ENCODE measurements at places on chromosomes 2 and 18.
A peak's percentile ranks its signal among the peaks of the same experiment; 100 is the strongest.

DNA sequence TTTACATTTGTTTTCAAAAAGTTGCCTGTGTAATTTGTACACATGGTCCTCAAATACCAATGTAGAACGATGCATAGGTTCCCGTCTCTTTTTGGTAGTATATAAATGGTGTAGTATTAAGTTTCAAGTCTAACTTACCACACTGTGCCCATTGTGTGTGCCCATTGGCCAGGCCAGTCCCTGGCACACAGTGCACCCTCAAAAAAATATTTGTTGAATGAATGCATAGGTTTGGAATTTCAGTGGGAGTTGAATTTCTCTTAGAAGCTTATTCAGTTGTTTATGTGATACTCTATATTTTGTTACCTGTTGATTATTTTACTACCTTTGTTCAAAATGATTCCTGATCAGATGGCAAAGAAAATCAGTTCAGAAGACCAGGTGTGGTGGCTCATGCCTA is 30.1 kb downstream of the IDH1 start:
- no peak for DNase-seq

- no peak for DNase-seq
Observed at GRCh38 chr2:225192869-225193268, 150.6 kb upstream of the DOCK10 start.

DNA sequence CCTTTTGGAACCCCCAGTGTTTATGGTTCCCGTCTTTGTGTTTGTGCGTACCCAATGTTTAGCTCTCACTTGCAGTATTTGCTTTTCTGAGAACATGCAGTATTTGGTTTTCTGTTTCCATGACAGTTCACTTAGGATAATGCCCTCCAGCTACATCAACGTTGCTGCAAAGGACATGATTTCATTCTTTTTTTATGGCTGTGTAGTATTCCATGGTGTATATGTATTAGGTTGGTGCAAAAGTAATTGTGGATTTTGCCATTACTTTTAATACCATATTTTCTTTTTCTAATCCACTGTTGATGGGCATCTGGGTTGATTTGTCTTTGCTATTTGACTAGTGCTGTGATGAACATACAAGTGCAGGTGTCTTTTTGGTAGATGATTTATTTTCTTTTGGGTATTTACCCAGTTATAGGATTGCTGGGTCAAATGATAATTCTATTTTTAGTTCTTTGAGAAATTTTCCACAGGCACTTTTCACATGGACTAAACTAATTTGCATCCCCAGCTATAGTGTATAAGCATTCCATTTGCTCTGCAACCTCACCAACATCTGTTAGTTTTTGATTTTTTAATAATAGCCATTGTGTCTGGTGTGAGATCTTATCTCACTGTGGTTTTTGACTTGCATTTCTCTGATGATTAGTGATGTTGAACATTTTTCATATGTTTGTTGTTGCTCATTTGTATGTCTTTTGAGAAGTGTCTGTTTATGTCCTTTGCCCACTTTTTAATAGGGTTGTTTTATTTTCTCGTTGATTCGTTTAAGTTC is 63.6 kb downstream of the CERS6 start:
- DNase-seq = no peak

DNA sequence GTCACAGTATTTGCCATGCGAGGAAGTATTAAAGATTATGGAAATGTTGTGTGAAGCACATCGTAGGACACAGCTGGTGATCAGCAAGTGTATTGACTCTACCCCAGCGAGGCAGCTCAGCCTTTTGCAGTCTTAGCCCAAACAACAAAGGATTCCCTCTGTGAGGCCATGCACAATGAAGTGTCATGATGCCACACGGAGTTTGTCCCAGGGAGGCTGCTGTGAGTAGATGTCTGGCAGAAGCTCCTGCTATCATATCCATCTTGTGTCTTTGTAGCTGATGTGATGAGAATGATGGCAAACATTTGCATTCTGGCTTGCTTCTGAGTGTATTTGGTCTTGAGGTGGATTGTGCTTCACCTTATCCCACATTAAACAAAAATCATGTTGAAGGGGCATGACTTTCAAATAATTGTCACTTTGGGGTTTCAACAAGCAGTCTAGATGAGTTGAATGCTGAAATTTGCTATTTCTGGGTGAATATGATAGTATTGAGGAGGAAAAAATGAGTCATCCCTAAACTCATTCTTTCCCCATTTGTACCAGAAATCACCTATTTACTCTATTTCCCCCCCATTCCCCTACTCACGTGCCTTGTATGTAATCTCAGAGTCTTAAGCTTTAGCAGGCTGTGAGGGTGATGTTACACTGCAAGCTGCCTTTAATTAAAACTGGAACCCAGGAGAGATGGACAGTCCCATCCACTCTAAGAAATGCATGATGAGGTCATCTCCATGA is 273.5 kb downstream of the RNF144A start:
- DNase-seq = no peak

DNA sequence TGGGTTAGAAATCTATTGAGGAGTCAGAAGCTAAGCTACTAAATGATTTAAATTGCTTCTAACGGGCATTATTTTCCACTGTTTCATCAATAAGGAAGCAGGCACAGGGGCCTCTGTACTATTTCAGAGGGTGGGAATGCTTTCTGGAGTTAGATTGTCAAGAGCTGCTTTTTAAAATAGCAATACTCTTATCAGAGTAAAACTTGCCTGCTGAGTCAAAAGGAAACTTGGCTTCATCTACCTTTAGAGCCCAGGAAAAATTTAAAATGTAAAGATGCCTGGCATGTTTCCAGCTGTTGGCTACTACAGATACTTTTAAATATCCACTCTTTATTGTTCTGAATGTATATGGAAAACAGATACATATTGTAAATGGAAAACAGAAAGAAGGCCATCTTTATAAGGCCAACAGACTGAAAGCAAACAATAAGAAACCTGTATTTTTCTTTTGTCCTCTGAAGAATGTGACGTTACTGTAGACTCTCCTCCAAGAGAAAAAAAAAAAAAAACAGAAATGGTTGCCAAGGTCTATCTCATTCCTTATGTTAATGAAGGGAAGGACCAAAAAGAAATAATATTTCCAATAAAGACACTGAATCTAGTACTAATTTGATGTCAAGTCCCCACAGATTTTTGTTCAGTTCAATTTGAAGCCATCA is 79.1 kb downstream of the FIGN start:
- DNase-seq = no peak

DNA sequence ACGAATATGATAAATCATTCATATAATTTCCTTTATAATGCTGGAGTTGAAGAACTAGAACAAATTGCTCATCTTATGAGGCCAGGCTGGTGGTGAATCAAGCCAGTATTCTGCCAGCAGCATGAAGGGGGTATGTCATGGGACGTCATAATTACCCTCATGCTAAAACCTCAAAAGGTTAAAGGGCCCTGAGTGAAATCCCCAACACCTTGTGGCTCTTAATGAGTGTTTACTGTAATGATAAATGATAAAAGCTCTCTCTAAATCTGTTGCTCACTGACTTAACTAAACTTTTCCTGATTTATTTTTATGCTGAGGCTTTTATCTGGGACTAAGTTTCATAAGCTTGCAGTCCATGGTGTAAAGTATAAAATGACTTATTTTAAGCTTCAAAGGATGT is 18.3 kb upstream of the NEDD4L start:
- no peak for DNase-seq

DNA sequence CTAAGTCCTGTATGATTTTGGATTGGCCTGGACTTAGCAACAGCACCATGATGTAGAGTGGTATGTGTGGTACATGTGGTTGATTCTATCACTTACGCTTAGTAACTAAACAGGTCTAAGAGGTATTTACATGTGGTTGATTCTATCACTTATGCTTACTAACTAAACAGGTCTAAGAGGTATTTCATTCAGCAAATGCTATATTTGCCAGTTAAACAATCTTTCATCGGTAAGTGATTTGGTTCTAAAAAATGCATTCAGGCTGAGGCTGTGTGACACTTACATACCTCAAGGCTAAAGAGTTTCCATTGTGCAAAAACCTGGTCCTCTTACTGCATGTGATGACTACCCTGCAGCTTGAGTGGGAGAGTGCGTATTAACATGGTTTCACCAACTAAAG is 13.1 kb downstream of the EIF4E2 start:
- DNase-seq = no peak

DNA sequence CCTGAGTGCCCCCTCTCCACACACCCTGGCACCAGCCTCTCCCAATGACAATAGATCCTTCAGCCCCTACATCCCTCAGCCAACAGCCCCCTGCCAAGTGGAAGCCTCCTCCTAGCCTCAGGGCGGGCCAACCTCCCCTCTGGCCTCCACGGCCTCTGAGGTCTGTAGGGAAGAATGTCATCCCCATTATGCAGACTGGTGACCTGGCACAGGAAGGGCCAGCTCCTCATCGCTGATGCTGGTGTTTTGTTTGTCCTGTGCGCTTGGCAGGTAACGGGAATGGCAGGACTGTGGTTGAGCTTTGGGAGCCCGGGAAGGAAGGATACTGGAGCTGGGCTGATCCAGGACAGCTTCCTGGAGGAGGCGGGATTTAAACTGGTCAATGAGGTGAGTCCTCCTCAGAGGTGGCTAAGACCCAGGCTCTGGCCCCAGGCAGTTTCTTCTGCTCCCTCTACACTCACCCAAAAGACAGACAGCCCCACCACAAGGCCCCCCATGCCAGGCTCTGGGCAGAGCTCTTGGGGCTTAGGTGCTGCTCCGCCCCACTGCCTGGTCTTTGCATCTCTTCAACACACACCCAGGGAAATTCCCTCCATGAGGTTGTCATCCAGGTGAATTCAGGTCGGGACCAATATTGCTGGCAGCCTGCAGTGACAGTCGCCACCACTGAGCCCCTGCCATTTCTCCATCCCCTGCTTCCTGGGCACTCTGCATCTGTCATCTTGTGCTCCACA is 75.2 kb upstream of the SMAD7 start:
- DNase-seq = no peak

- no peak for DNase-seq
Observed at GRCh38 chr2:232211743-232212686, 166.5 kb upstream of the ALPP start.

DNA sequence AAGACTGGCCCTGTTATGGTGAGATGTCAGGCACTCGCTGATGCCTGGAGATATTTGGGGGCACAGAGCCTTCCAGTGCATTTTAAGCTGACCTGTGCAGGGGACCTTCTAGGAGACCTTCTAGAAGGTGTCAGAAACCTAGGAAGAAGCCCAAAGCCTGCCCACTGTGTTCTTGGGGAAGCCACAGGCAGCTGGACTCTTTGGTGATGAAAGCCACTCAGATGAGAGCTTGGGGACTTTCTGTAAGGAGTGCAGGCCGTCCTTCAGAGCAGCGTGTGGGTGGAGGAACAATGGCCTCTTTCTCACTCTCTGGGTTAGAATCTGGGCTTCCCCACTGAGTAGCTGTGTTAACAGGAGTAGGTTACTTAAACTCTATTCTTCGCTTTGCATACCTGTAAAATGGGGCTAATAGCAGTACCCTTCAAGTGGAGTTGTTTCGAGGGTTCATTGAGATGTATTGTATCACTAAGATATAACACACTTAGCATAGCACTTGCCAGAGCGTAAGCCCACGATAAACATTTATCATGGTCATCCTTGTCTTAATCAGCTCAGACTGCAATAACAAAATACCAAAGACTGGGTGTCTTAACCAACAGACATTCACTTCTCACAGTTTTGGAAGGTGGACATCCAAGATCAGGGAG is 322.3 kb upstream of the EPAS1 start:
- DNase-seq = no peak

- peak; percentile 41 for DNase-seq
Observed at GRCh38 chr18:73043211-73043610, 175.4 kb upstream of the NETO1 start.
